Stimulated activated CD4-positive, alpha-beta T cell treated with anti-CD3 and anti-CD28 coated beads, Interleukin-15, amount 100 ng/mL, for 1 hour (primary cell): ENCODE measurements at places on chromosomes 3 and 15.

- no peak for DNase-seq
Measured at GRCh38 chr3:123044981-123045763, 17.6 kb upstream of the SEMA5B start.

GRCh38 chr15:70714015-70714414, 49.3 kb downstream of the UACA start:
- DNase-seq = no peak

- DNase-seq = no peak
Measured at GRCh38 chr3:69777582-69777967, 38.3 kb downstream of the MITF start.

DNA sequence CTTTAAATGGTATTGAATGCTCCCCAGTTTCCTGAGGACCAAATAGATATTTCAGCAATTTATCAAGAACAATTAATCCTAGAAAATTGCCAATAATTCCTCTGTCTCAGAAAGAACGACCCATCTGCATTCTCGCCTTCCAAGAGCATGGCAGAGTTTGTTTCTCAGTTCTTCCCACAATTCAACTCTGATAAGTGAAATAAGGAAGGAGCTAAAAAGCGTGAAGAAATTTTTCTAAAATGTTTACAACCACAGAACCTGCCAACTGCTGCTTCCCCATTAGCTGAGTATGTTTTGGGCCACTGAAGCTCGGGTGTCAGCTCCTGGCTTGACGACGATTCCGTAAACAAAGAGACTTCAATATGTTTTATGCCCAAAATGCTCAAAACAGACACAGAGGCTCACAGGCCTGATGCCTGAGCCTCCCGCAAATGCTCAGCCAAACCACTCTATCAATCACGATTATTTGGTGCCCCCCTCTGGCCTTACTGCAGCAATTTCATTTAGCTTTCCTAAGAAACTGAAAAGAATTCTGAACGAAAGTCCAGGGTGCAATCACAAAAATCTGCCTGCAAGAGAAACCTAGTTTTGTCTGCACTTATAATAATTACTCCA, 259.2 kb upstream of the CCDC54 start:
- no peak for DNase-seq

- no peak for DNase-seq
Measured at GRCh38 chr3:473033-473800, 276.7 kb downstream of the CHL1 start.

DNA sequence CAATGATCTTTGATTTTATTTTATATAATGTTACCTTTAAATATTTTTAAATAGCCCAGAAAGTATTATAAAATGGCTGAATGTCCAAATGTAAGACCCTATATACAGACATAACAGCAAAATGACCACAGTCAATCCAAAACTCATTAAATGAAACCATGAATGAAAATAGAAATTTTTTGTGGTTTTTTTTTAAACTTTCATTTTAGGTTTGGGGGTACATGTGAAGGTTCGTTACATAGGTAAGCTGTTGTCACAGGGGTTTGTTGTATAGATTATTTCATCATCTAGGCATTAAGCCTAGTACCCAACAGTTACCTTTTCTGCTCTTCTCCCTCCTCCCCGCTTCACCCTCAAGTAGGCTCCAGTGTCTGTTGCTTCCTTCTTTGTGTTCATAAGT, 108.8 kb downstream of the FAIM start:
- DNase-seq = no peak

DNA sequence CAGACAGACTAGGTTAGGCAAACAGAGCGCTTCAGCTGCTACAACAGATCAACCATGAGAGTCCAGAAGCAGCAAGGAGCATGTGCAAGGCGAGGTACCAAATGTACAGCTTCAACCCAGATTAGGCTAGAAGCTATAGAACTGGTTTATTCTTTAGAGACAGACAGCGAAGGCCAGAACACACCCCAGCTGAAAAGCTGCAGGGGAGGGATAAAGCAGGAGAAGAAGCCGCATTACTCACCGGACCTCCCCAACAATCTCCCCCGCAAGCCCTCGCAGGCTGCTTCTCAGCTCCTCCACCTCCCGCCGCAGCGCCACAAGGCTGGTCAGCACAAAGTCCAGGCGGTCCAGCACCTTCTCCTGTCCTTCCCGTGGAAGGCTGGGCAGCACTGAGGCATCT, 3.3 kb downstream of the RMDN3 start:
- no peak for DNase-seq

DNA sequence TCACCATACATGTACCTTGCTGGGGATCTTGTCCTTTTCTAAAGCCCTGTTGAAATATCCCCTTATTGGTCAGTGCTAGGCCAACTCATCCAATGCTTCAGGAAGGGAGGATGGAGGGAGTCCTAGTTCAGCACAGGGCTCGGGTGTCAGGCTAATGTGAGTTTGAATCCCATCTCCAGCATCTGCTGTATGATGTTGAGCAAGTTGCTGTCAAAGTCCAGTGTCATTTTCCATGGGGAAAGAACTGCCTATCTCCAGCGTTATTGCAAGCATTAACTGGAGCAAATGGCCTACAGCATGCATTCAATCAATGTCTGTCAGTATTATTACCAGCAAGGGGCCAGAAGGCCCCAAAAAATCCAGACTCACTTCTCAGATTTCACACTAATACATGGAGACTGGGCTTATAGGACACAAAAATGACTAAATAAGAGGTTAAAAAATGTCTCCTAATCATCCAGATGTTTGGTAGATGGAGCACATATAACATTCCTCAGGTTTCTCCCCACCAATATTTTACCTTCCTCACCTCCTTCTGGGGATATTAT, 40.8 kb downstream of the SRGAP3 start:
- no peak for DNase-seq

- no peak for DNase-seq
Measured at GRCh38 chr15:74305687-74306086, 61.8 kb downstream of the CYP11A1 start.

DNA sequence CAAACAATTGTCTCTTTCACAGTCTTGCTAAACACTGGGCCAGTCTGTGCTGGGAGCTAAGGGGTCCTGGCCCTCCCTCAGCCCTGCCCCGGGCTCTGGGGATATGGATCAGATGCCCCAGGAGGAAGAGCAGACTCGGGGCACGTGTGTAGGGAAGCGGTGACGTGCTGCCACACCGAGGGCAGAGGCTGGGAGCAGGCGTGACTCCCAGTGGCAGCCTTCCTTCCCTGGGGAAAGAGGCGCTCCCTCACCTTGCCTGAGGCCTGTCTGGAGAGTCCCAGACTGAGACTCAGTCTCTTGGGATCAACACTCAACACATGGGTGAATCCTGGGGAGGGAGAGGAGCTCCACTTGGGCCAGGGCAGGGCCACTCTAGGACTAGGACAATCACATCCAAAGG, 54.1 kb upstream of the GRIP2 start:
- DNase-seq = no peak

- DNase-seq = no peak
Measured at GRCh38 chr3:188584162-188584529, 430.2 kb downstream of the LPP start.

- no peak for DNase-seq
Measured at GRCh38 chr3:99896482-99896881, 78.8 kb downstream of the CMSS1 start.

GRCh38 chr3:188421836-188422540, 268.0 kb downstream of the LPP start:
- no peak for DNase-seq

DNA sequence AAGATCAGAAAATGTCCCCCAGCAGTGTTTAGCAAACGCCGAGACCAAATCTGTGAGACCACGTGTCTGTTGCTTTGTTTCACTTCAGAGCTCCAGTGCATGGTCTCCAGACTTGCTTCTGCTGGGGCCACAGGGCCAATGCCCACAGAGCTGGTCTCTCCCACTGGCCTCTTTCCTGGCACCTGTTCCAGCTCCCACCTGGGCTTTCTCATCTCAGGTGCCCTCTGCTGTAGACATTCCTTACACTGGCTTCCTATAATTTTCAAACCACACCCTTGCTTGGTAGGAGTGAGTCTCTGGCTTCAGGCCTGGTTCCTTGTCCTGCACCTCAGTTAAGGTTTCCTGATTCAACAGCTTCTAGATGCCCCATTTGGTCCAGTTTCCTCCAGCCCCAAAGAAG, 243.1 kb downstream of the ADAMTS17 start:
- DNase-seq = no peak

GRCh38 chr3:15291589-15292541, 40.5 kb downstream of the SH3BP5 start:
- DNase-seq = no peak

DNA sequence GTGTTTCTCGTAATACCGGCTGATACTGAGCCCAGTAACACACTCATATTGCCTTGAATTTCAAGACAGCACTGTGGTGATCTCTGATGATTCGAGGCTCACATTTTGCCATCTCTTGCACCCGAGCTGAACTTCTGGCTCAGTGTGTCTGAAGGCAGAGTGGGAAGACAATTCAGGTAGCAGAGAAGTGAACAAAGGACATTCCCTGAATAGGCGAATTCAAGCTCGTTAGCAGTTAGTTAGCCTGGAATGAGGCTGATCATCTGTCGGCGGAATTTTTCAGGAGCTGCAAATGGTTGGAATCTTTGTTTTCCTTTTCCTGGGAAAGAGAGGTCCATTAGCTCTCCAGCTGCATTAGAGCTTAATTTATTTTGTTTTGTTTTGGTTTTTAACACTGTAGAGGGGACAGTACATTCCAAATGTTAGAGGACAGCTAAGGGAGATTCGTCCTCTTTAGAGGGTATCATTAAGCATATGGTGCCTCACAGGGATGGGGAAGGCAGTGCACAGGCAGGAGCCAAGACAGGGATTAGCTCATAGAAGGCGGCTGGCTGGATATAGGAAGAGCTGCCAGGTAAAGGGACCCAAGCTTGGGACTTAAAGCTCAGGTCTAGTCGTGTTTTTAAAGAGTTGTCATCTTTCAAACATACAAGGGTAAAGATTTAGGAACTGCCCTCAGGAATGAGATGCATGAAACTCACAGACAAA, 119.7 kb upstream of the DLG1 start:
- no peak for DNase-seq

DNA sequence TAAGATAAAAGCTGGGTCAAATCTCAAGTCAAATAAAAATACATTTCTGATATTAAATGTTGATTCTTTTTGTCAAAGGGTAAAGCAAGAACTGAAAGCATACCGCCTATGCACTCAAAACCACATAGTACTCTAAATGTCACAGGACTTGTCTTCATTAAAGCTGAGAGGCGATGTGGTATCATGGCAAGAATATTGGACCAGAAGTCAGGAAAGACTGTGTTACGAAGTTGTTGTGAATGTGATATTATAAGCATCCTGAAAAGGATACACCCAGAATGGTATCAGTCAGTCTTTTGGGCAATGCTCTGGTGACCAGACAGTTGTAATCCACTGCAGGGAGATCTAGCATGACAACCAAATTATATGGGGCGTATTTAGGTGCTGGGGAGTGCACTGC, 33.8 kb downstream of the TIGIT start:
- no peak for DNase-seq

DNA sequence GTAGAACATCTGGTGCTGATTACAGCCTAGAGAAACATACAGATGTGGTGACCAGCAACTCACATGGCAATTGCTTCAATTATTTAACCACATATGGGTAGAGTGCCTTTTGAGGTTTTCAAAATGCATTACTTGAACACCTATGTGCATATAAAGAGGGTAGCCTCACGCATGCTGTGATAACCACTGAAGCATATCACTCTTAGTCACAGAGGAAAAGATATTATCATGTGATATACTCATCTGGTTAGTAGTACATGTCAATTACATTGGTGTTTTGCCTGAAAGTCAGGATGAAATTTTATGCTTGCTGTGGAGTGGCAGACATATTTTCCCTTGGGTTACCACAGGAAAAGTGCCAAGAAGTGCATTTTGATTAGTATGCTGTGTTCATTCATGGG, 459.3 kb upstream of the AGTR1 start:
- DNase-seq = no peak

DNA sequence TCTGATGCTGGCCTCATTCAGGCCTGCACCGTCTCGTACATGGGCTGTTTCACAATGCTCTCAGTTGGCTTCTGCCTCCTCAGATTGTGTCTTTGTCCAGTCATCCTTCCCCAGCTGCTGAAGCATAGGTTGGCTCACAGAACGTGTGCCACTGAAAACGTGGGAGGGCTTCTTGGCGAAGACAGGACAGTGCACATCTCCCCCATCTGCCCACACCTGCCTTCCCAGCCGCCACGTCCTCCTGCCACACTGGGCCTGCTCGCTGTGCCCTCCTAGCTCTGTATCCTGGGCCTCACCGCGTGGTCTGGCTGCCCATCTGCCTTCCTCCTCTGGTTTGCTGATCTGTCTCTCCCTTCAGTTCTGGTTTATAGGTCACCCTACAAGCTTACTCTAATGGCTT, 230.0 kb upstream of the TOPAZ1 start:
- no peak for DNase-seq

DNA sequence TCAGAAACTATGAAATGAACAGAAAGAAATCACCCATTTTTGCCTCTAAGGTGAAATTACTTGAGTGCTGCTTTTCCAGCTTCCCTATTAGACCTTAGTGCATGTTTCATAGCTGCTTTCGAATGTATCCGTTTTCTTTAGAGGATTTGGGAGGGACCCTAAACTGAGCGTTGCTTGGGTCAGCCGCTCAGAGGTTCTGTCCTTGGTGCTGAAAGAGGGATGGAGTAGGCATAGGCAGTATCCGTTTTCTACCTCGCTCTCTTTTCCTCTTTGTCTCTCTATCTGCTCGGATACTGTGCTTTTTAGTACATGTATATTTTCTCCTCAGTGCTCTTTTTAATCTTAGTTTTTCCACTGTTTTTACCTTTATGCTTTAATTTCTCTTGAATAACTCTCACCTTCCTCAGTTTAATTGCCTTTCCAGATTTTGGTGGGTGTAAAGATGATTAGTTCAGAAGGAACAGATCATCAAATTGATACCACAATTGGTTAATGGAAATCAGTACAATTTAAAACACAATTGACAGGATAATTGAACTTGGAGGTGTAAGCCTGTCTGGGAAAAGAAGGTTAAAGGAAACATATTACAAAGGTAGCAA, at the start of gene DRD3:
Gene DRD3 (minus strand): TSS at position 283 of the 599 bp plus-strand sequence. CDS start 7,060 bp downstream, outside the sequence.
- no peak for DNase-seq

GRCh38 chr15:62958528-62959363, 83.8 kb upstream of the TPM1 start:
- DNase-seq = no peak

GRCh38 chr3:149366941-149367840, 10.3 kb downstream of the TM4SF1 start:
- no peak for DNase-seq

GRCh38 chr3:5053021-5053831, 68.9 kb upstream of the ARL8B start:
- no peak for DNase-seq

- DNase-seq = no peak
Measured at GRCh38 chr3:99984668-99985067, 129.6 kb downstream of the FILIP1L start.

DNA sequence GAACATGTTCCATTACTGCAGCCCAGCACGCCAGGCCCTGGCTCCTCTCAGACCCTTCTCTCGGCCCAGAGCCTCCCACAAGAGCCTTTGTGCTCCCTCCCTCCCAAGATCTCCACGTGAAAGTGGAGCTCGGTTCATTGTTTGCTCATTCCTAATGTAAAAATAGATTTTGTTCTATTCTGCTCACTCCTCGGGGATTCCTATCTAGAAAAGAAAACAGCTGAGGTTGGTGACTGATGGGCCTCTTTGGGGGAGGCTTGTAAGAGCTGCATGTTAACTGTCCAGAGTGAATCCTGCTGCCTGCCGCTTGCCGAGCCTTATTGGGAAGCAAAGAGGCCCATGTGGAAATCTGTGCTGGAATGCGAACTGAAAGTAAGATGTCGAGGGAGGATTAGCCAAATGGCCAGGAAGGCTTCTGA, 267.1 kb downstream of the LRTM1 start:
- no peak for DNase-seq

GRCh38 chr3:134068429-134068828, 38.7 kb upstream of the SLCO2A1 start:
- DNase-seq = no peak

GRCh38 chr3:88040529-88040928, 18.3 kb downstream of the CGGBP1 start:
- no peak for DNase-seq
